ENCODE measurements at places on chromosomes 7 and 10.

DNA sequence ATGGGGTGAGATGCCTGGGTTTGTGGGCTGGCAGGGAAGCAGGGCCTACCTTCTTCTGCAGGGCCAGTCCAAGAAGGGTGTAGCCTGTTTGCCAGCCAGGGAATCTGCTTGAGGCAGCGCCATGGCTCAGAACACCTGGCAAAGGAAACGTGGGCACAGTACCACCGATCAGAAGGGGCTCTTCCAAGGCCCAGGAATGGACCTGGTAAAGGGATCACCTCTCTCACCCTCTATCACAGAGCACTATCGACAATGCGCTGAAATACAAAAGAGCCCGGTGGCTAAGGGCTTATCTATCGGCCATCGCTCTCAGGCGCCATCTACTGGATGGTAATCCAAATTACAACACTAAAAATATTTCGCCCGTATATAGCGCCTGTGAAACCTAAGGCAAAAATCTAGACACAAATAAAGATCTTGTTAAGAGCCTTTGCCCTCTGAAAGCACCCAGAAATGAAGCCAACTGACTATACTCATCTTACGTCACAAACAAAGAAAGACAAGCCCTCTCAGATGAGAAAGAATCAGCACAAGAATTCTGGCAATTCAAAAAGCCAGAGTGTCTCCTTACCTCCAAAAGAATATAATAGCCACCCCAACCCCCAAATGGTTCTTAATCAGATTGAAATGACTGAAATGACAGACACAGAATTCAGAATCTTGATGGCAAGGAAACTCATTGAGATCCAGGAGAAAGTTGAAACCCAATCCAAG is 217.8 kb upstream of the HPS1 start:
- no peak for DNase-seq

DNA sequence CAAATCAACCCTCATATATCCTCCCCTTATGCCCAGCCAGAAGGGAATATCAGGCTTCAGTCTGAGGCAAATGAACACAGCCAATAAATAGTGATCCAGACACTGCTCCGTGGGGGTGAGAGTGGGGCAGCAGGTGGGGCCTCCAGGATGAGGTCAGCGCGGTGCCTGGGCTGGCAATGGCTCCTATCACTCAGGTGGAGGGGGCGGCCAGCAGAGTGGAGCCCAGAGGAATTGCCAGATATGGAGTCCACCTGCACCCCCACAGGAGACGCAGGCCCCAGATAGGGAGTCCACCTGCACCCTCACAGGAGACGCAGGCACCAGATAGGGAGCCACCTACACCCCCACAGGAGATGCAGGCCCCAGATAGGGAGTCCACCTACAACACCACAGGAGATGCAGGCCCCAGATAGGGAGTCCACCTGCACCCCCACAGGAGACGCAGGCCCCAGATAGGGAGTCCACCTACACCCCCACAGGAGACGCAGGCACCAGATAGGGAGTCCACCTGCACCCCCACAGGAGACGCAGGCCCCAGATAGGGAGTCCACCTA is 78.0 kb upstream of the PPP2R2D start:
- DNase-seq = no peak

GRCh38 chr10:22911067-22911466 is 16.8 kb upstream of the ARMC3 start:
- DNase-seq = no peak

GRCh38 chr7:104174798-104175197 is 33.0 kb downstream of the ORC5 start:
- no peak for DNase-seq

- DNase-seq = no peak
Observed at GRCh38 chr7:127793582-127793981, 141.6 kb downstream of the SND1 start.

DNA sequence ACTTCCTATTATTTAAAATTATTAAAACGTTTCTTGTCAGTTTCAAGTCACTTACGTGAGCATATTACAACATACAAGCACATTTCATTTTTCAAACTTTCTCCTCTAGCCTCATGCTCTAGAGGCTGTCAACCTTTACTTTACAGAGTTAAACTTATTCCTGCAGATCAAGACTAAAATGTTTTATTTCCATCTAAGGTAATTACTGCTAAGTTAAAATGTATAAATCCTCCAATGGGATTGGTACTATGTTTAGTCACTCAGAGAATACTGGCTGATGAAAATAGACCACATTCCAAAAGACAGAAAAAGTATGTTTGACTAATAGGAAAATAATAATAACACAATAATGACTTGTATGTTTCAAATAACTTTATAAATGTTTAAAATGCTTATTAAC is 8.4 kb upstream of the TRDMT1 start:
- no peak for DNase-seq

- DNase-seq = no peak
Observed at GRCh38 chr7:129828989-129829736, 123.6 kb downstream of the UBE2H start.

DNA sequence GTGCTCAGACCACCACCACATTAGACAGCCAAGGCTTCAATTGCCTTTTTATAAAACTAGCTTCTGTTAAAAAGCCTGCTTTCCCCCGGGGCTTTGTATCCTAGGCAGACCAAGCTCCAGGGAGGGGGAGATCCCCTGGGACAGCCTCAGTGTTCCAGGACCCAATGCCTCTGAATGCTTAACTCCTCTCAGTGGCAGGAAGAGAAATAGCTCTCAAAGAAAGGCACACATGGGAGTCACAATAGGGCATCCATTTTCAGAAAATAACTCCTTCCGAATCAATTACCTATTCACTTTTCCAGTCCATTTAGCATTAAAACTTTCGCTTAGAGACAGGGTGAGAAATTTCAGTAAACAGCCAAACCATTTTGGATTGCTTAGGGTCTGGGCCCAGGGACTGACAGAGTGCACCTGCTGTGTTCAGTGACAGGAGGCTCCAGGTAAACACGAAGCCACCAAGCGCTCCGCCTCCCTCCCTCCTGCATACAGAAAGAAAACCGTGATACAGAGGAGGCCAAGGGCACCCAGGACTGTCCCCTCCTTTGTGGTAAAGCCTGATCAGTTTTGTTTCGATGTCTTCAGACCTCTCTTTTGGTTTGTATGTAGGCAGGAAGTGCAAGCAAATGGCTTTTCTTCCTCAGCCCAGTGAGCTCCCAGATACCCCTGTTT is 599.7 kb downstream of the KCNMA1 start:
- no peak for DNase-seq

DNA sequence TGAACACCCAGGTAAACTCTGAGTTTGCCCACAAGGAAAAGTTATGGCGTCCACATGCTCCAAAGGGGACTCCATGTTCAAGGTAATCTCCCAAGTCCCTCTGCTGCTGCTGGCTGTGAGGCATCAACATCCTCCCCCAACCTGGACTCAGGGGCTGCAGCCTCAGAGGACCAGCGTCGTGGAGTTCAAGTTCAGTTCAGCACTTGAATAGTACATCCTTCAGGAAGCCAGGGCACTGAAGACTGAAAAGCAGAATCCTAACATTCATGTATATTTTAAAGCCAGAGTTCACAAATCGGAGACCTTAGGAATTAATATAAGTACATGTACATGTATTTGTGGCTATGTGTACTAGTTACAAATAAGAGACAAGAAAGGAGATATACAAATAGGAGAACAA is 90.4 kb downstream of the PTPRE start:
- no peak for DNase-seq

DNA sequence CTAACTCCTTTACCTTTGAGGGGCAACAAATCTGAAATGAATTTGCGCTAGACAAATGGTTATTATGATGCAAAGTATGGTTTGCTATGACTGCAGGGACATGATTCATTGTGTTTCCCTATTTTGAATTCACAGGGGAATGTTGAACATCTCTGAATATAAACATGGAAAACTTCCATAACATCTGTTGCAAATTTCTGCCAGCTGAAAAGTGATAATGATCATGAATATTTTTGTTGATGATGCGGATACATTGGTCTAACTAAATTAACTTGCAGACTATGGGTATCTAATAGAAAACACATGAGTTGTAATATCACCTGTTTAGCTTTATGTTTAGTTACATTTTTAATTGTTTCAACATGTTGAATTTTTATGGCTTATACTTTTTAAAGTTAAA is 1325.5 kb downstream of the REEP3 start:
- DNase-seq = no peak

GRCh38 chr10:91144961-91145360 is 75.5 kb upstream of the PCGF5 start:
- DNase-seq = no peak

GRCh38 chr7:5408777-5409176 is 14.9 kb downstream of the TNRC18 start:
- no peak for DNase-seq

DNA sequence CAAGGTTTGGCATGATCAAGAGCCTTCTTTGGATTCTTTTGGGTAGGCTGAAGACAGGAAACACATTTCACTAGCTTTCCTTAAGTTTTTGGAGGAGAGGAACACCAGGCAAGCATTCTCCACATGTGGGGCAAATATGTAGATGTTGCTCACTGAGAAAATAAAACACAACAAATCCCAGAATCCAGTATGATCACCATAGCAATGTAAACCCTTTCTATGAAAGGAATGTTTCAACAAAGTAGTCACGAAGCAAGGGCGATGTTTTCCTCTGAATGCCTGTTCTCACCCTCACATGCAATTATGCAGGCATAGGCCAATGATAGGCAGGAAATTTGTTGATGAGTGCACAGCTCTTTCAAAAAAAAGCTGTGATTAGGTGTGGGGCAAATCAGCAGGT is 20.5 kb upstream of the CEP41 start:
- no peak for DNase-seq

GRCh38 chr7:20113427-20114027 is 103.7 kb downstream of the MACC1 start:
- no peak for DNase-seq

- DNase-seq = no peak
Observed at GRCh38 chr7:52752891-52753290, 282.5 kb upstream of the POM121L12 start.

DNA sequence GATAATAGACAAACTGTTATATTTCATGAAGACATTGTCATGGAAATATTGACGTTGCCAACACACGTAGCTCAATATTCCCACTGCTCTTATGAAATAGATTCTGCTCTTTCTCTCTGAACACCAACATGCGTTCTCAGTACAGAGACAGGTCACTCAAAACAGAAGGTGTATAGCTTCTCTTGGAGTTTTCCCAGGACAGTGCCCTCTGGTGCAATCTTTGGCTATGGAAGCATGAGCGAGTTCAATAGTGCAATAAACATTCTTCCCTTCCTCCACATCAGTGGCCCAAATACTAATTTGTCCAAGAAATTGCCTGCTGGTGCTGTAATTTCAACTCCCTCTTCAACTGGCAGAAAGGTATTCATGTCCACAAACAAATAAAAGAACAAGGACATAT is 145.3 kb downstream of the MAGI2 start:
- DNase-seq = no peak
